CD4-positive, alpha-beta T cell treated with Interleukin-21 for 1 hour (primary cell): ENCODE measurements at places on chromosomes 3 and 15.
A peak's percentile ranks its signal among the peaks of the same experiment; 100 is the strongest.

GRCh38 chr3:126828306-126828705, 124.3 kb downstream of the CHCHD6 start:
- DNase-seq: no peak

- DNase-seq: no peak
Observed at GRCh38 chr15:90762109-90762508, 45.0 kb downstream of the BLM start.

DNA sequence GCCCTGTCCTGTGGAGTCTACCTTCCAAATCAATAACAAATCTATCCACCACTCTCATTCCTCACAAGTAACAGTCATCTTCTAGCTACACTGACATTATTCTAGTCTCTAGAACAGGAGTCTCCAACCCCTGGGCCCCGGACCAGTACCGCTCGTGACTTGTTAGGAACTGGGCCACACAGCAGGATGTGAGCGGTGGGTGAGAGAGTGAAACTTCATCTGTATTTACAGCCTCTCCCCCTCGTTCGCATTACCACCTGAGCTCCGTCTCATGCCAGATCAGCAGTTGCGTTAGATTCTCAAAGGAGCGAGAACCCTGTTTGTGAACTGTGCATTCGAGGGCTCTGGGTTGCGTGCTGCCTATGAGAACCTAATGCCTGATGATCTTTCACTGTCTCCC, 31.9 kb downstream of the ROBO2 start:
- DNase-seq: no peak

- DNase-seq: no peak
Observed at GRCh38 chr3:136535906-136536305, 216.3 kb downstream of the STAG1 start.

GRCh38 chr15:50307799-50308198, 42.3 kb upstream of the HDC start:
- no peak for DNase-seq

DNA sequence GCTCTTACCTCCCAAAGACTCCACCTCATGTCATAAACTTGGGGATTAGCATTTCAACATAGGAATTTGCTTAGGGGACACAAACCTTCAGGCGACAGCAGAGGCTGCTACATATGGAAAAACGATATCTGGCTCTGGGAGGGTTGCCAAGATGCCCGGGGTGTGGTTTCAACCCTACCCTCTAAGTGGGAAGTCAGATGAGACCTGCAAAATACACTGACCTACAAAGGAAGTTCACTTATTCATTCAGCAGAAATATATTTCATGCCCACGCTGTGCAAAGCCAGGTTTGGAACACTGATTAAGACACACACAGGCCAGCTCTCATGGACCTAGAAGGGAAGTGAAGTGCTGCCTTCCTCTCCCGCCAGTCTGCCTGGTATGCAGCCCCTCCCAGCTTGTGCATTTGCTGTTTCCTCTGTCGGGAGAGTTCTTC, 239.3 kb downstream of the FEZF2 start:
- no peak for DNase-seq

DNA sequence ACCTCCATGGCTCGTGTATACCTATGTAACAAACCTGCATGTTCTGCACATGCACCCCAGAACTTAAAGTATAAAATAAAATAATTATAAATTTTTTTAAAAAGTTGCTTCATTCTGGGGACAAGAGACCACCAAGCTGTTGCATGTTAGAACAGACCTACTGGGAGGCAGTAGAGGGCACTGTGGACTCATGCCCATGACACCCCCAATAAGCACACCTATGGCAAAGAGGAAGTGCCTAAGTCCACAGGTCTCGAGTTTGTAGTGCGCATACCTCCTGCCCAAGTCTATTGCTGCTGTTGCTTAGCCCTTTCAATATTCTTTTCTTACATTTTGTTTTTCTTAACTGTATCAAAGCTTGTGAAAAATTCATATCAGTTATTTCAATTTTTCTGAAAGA, 267.9 kb upstream of the THBS1 start:
- DNase-seq: peak; percentile 9

- no peak for DNase-seq
Observed at GRCh38 chr3:176931991-176932390, 265.3 kb downstream of the TBL1XR1 start.
